Progenitor cell of endocrine pancreas (in vitro differentiated cells): ENCODE measurements at places on chromosomes 12 and 14.
A peak's percentile ranks its signal among the peaks of the same experiment; 100 is the strongest.

- no peak for DNase-seq
These were observed 100.7 kb downstream of the LRRK2 start for GRCh38 chr12:40325349-40325960.

DNA sequence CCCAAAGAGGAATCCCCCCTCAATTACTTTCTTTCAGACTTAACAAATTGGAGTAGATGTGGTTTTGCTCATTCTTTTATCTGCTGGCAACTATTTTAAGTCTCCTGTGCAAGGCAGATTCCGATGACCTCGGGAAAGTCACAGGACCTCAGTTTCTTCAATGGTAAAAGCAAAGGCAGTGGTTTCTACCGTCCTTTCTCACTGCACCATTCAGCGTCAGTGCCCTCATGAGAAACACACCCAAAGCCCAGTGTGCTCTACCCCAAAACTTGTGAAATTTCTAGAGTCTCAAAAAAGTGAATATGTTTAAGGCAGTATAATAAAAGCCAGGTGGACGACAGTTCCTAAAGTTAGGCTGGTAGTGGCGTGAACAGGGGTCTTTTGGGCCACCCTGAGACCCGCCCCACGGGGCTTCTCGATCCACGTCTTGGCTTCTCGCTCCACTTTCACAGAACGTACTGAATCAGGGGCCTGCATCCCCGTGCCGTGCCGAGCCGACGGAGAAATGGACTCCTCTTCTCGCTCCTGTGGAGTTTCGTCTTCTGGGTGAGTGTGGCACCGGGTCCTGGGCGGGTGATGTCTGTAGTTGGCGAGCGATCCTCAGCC lies 1.3 kb upstream of the ARHGAP5 start:
- peak; percentile 31 for DNase-seq

DNA sequence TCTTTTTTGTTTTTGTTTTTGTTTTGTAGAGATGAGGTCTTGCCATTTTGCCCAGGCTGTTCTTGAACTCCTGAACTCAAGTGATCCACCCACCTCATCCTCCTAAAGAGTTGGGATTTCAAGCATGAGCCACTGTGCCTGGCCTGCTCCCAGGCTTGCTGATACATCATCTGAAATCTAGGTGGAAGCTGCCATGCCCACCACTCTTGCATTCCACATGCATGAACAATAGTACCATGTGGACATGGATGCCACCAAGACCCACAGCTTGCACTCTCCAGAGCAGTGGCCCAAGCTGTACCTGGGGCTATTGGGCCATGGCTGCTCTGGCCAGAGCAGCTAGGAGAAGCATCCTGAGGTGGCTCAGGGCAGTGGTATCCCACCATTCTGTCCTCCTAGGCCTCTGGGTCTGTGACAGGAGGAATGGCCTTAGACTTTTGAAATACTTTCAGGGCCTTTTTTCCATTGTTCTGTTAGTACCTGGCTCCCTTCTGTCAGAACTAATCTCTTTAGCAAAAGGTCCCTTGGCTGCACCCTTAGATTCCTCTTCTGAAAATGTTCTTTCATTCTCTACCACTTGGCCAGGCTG lies 13.7 kb downstream of the FLVCR2 start:
- no peak for DNase-seq

DNA sequence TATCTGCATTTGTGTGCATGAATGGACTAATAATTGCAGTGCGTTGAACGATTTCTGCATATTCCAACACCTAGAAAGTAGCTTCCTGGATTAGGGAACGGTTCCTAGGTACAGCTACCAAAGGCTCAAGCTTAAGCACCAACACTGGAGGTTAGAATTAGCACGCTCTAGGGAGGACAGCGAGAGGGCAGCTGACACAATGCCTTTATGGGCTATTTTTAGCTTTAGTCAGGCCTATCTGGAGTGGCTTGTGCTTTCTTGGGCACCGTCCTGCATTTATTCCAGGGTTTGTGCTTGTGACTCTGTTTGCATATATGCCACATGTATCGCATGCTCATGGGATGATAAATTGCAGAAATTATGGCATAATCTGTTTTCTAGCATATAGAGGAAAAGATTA lies 13.7 kb downstream of the ETV6 start:
- no peak for DNase-seq

GRCh38 chr12:22473212-22473611 lies 71.1 kb downstream of the C2CD5 start:
- no peak for DNase-seq

GRCh38 chr14:90981636-90982035 lies 78.8 kb downstream of the RPS6KA5 start:
- DNase-seq, result no peak

DNA sequence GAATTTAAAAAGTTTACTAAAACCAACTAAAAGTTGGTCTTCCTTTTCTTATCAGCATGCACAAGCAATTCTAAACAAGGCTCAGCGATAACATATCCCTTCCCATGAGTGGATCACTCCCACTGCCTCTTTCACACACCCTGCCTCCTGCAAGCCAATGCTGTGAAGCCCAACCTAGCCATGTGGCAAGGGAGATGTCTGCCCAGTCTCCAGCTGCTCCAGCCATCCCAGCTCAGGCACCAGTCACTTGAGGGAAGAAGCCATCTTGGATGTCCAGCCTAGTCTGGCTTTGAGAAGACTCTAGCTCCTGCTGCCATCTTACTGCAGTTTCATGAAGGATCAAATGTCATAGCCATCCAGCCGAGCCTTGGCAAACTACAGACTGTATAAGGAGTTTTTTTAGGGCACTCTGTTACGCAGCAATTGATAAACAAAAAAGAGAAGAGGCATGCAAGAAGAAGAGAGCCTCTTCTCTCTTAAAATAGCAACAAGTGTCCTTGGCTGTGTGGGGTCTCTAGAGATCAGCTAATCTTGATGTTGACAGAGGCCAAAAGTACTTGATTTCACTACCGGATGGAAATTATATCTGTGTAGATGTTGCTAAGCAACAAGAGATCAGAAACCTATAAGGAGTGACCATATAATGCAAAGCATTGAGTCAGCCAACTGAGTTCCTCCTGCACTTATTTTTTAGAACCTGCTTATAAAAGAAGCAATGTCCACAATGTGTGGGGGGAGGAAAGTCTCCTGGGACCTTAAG lies 108.9 kb downstream of the PTCSC3 start:
- DNase-seq, result no peak

DNA sequence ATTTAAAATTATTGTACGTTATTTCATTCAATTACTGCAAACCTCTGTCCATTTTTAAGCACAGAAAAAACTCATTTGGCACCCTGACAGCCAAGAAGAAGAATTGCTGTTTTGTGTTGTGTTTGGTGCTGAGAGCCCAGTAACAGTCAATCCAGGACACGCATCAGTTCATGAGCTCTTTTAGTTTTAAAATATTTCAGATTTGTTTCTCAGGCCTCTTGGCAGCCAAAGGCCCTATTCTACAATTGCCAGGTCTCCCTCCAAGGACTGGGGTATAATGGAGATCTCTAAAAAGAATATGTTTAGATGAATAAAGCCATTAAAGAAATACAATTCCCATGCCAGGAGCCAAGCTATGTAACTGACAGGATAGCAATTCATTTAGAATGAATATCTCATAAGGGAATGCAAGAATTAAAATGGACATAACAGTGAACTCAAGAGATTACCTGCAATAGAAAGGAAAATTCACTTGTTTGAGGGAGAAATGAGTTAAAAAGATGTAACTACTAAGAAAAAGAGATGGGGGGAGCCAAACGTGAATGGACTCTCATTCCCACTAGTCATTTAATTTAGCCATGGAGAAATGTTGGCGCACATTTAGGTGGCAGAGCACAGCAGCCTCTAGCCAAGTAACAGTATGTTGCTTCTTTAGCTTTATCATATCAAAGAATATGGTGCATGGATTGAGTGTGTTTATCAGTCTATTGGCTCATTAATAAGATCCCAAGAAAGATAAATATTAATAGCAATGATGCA lies 140.6 kb upstream of the PELI2 start:
- no peak for DNase-seq

GRCh38 chr12:31246470-31246850 lies 79.5 kb downstream of the SINHCAF start:
- DNase-seq, result no peak

DNA sequence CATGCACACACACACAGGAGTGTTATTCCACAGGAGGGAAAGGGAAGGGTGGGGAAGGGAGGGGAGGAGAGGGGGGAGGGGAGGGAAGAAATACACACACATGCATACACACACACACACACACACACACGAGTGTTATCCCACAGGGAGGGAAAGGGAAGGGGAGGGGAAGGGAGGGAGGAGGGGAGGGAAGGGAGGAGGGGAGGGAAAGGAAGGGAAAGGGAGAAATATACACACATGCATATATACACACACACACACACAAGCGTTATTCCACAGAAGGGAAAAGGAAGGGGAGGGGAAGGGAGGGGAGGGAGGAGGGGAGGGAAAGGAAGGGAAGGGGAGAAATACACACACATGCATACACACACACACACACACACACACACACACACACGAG lies 19.6 kb upstream of the FBRSL1 start:
- no peak for DNase-seq

- no peak for DNase-seq
These were observed 6.6 kb downstream of the POMT2 start for GRCh38 chr14:77314043-77314442.

DNA sequence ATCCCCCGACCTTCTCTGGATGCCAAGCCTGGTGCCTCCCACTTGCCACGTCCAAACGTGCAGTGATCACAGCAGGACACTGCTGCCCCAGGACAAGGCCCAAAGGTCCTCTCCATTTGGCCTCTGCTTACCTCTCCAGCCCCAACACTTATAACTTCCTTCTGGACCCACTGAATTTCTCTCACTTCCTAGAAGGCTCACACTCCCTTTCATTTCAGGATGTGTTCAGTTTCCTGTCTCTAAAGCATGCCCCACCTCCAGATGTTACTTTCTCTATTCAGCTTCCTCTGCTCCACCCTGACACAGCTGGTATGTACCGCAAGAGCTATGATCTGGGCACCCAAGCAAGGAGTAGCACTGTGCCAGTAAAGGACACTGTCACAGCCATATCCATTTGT lies 33.0 kb downstream of the CDKL1 start:
- DNase-seq, result no peak

DNA sequence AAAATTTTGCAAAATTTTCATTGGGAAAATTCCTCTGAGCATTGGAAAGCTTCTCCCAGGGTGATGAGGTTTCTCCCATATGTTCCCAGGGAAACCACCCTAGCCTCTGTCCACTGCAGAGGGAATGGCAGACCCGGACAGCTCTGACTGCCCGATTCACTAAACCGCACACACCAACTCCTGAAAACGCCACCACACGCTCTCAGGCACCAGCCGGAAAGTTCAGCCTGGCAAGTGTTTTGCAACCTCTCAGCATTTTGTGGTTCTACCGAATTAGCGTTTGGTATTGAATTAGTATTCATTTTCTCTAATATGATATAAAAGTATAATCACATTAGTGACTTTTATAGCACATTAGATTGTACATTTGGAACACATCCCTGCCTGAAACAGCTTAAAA lies 213.4 kb downstream of the PHETA1 start:
- DNase-seq, result no peak

DNA sequence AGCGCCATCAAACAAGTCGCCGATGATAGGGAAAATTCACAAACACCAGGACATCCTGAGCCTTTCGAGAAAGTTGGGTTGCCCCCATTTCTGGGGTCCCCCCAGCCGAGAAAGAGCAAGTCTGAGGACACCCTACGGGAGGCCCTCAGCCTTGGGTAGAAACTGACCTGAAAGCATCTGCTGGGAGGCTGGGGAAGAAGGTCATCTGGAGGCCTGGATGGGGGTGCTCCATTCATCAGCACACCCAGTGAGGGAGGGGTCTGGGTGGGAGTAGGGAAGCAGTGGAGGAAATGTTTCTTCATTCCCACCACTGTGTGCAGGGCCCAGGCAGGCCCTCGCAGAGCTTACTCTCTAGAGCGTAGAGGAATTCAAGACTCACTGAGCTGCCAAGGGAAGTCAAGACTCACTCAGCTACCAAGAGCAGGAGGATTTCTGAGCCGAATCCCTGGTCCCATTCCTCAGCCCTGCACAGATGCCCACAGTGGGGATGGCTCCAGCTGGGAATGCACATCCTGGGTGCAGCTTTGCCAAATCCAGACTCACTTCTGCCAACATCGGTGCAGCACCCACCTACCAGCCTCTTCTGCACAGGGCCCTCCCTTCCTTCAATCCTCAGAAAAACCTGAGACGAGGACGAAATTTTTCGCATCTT lies 38.1 kb downstream of the DIO3 start:
- no peak for DNase-seq

GRCh38 chr14:32254952-32255679 lies 52.0 kb upstream of the RNU6-8 start:
- peak; percentile 29 for DNase-seq

- no peak for DNase-seq
These were observed 135.1 kb downstream of the TMEM30B start for GRCh38 chr14:61145903-61146481.

DNA sequence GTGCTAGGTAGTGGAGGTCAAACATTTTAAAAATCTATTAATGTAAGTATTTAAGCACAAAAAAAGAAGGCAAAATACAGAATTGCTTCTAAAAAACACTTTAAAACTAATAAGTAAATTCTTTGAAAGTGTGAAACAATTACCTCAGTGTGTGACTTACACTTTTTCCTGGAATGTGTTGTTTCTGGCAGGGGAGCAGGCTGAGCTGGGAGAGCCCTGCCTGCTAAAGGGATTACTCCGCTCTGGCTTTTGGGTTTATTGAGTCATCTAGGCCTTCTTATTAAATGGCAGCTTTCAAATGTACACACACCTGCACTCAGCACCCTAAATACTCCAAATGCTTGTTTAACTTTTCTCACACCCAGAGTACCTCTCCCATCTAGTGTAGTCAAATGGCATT lies 279.8 kb downstream of the AKAP6 start:
- no peak for DNase-seq

GRCh38 chr12:28771968-28772367 lies 377.1 kb upstream of the FAR2 start:
- DNase-seq, result no peak

GRCh38 chr12:109714141-109714912 lies 702 bp downstream of the FAM222A start:
- peak; percentile 69 for DNase-seq

- no peak for DNase-seq
These were observed 174.0 kb downstream of the ASCL4 start for GRCh38 chr12:107948391-107948945.

- no peak for DNase-seq
These were observed 54.4 kb downstream of the SRGAP1 start for GRCh38 chr12:63898764-63899337.

DNA sequence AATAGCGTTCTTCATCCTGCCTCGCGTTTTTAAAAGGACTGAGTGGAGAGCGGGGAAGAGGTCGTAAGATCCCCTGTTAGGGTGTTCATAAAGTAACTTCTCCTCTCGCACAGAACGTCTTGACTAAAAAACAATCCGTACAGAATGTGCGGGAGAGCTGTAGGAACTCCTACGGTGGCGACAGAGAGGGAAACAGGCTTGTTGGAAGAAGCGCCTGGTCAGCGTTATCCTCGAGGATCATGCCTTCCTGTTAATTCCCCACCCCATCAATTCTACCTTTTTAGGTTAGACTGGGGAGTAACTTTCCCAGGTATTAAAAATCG lies 399 bp upstream of the WASHC4 start:
- no peak for DNase-seq

DNA sequence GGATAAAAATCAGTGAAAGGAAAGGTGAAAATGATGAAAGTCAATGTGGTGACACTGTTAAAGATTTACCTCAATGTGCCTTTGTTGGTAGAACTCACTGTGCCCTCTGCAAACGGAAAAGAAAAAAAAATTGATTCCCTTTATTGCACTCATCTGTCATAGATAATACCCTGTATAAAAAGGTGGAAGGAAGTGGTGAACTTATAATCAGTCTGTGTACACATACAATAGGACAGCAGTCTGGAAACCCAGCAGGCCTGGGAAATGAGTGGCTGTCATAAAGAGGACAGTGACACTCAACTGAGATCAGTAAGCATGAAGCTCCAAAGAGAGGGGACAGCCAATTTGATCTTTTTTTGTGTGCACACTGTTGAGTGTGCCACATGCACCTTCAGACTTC lies 364.7 kb downstream of the NOVA1 start:
- no peak for DNase-seq
